ENCODE measurements at places on chromosomes 16 and 17.

DNA sequence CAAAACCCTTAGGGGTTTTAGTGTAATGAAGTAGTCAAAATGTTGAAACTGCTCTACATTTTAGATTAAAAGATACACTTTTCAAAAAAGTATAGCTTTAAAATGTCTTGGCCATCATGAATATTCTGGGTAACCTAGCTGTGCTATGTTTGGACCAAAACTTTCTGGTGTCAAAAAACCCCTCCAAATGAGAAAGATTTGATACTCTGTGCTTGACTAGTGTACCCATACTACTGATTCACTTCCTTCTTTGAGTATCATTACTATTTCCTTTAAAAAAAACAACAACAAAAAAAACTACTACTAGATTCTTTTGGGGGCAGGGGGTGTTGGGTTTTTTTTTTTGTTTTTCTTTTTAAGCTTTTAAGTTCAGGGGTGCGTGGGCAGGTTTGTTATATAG, 37.3 kb downstream of the PTRH2 start:
- no peak for DNase-seq

DNA sequence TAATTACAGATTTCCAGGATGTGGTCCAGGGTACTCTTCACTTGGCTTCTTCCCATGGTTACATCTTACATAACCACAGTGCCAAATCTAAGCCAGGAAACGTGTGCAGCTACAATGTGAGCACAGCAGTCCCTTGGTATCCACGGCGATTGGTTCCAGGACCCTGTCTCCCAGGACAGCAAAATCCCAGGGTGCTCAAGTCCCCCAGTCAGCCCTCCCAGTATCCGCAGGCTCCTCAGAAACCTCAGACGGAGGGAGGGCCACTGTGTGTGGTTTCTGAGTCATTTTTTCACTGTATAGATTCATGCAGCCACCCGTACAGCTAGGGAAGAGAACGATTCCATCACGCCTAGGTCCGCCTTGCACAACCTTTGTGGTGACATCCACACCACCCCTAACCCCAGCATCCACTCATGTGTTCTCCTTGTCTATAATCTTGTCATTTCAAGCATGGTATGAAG, 11.1 kb upstream of the ATP2C2 start:
- no peak for DNase-seq

DNA sequence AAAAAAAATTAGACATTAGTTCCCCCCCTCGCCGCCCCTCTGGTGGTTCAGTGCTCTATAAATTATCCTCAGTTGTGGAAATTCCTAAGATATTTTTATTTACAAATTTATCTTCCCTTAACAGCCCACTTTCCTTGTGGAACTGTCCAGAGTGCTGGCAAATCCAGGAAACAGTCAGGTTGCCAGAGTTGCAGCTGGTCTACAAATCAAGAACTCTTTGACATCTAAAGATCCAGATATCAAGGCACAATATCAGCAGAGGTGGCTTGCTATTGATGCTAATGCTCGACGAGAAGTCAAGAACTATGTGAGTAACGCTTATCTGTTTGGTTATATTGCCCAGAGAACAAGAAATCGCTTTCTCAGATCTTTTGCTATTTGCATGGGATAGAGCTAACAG, 2.9 kb downstream of the KPNB1 start:
- no peak for DNase-seq

- no peak for DNase-seq
These were observed 22.2 kb downstream of the SLC43A2 start for GRCh38 chr17:1606352-1606985.

DNA sequence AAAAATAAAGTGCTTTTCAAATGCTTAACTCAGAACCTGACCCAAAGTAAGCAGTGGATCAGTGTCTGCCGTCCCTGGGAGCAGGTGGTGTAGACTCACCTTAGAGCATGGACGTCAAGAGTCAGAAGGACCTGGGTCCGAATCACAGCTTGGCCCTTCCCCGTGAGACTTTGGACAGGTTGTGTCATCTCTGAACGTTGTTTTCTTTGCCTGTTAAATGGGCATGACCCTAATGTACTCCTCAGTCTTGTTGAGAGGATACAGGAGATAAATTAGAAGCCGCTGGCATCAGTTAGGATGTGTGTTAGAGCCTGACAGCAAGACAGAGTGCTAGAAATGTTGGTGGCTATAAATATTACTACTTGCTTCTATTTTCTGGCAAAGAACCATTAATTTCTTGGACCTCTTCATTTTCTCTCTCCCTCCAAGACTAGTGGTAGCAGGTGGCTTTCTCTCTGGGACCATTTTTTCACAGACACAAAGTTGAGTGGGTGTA, 68.8 kb downstream of the RAB11FIP4 start:
- no peak for DNase-seq

GRCh38 chr17:9818760-9819159, 3.1 kb downstream of the GSG1L2 start:
- no peak for DNase-seq

DNA sequence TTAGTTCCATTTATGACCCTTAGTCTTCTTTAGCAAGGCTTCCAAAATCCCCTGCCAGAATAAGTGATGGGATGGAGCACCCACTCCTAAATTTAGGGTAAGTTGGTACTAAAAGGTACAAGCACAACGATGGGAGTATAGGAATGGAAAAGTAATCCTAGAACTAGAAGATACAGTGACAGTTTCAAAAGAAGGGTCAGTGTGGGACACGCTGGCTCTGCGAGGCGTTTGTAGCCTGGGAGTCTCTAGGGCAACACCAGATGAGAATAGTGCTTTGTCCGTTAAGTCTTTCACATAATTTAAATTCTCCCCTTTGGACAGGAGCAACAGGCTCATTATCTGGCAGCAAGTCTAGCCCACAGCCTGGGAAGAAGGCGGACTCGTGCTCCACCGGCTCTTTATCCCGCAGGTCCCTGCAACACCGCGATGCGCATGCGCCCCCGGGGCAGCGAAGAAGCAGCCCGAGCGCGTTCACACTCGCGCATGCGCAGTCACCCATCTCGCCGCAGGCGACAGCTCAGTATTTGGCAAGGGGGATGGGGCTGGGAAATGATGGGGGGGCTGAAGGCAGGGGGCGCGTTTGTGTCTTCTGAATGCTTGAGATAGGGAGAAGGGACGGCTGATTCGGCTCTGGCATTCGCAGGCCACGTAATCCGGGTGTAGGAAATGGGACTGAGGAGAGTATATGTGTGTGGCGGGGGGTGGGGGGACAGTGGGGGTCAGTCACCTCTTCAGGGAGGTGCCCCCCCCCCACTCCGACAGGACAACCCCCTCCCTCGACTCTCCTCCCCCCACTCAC, 564 bp downstream of the SPOP start:
- DNase-seq = peak; percentile 98

- DNase-seq = no peak
These were observed 307.6 kb downstream of the ZFHX3 start for GRCh38 chr16:72740347-72740746.

- DNase-seq = no peak
These were observed 4.1 kb downstream of the MMP25 start for GRCh38 chr16:3050487-3050886.

- DNase-seq = peak; percentile 59
These were observed 5.3 kb downstream of the UBALD1 start for GRCh38 chr16:4609200-4610010.

DNA sequence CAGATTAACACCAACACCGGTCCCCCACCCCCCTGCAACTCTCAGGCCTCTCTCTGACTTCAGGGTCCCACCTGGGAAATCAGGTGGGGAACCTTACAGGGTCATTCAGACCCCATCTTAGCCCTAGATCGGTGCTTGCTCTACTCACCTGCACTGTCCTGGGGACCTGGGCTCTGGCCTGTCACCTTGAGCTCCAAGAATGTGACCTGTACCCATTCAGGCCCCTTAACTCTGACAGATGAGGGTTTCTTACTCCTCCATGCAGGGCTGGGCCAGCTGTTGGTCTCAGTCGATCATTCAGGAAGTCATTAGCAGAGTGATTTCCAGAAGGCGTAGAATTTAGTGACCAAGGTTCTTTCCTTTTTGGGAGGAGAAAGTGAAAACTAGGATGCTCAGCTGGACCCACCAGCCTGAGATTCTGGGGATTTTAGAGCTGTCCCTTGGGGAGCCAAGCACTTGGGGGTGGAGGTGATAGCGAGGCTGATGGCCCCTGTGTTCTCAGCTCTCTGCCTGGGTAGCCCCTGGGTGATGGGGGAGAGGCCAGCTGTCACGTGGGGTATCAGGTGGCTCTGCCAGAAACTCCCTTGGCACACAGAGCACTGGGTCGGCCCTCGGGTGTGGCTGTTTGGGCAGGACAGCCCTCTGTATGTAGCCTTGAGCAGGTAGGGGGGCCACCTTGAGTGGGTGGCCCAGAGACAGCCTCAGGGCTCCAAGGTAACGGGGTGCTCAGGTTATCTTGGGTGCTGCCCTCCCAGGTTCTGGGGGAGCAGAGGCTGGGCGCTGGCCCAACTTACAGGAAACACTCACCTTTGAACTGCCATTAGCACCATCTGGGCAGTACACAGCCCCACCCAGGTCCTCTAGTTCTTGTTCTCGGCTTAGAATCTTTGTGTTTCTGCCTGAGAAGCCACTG, 724 bp downstream of the MVP start:
- no peak for DNase-seq

DNA sequence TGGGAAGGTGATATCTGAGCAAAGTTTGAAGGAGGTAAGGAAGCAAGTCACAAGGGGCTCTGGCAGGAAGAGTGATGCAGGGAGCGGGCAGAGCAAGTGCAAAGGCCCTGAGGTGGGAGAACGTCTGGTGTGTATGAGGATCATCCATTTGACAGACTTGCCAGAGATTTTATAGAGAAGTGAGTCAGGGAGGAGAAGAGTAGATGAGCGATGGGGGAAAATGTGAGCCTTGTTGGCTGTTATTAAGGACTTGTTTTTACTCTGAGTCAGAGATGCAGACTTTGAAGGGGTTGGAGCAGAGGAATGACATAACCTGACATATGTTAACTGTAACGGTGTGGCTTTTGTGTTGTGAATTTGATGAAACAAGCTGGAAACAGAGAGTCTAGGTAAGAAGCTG, 3.5 kb upstream of the CLEC10A start:
- DNase-seq = no peak
